Body of pancreas (tissue), 4 donors: ENCODE measurements at places on chromosomes 5 and 9. TPM values are rescaled to one million over a fixed set of nuclear protein-coding genes. Genes with fewer than 3 reads are reported as not detected.
A peak's percentile ranks its signal among the peaks of the same experiment; 100 is the strongest.

GRCh38 chr9:130325921-130326320 is 60.4 kb downstream of the HMCN2 start:
- H3K36me3 ChIP-seq, result no peaks in the 10 kb centered on the region
- no peaks in the 10 kb centered on the region for H3K4me1 ChIP-seq
- DNase-seq, result no peak
- no peaks in the 10 kb centered on the region for H3K27me3 ChIP-seq
- no peak overlapping the region for H3K4me3 ChIP-seq

DNA sequence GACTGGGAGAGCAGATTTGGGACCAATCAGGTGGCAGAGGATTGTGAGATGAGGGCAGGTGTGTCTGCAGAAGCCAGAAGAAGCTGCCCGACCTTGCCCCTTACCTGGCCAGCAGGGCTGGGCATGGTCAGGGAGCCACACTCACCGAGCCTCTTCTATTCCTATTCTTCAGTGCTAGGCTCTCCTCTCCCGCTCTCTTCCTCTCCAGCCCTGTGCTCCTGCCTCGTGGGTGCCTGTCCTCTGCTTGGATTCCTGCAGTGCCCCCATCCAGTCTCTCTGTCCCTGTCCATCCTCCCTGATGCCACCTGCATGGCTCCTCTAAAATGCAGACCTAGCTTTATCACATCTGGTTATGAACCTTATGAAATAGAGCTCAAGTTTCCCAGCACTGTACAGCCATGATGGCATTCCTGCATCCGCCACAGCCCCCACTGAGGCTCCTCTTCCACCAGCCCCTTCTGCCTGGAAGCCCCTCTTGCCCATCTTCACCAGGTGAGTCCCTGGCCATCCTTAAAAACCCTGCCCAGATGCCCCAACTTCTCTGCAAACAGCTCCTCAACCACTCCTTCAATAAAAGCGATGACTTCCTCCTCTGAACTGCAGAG is 8.2 kb downstream of the UBE2QL1 start:
- H3K36me3 ChIP-seq, result no peaks in the 10 kb centered on the region
- H3K27me3 ChIP-seq, result no peaks in the 10 kb centered on the region
- H3K4me3 ChIP-seq, result no peak overlapping the region
- no peak overlapping the region for H3K27ac ChIP-seq
- H3K4me1 ChIP-seq, result no peaks in the 10 kb centered on the region

DNA sequence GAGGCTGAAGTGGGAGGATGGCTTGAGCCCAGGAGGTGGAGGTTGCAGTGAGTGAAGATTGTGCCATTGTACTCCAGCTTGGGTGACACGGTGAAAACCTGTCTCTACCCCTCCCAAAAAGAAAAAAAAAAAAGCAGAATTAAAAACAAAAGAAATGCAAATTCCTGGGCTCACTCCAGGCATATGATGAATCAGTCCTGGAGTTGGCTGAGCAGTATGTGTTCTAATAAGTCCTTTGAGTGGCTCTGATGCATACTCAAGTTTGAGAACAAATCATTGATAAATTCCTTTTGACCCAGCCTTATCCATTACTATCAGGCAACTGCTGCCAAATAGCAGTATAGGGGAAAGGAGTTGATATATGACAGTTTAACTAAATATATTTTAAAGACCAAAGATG is 28.3 kb downstream of the UHRF2 start:
- H3K4me3 ChIP-seq, result no peak overlapping the region
- DNase-seq, result no peak
- H3K36me3 ChIP-seq, result no peaks in the 10 kb centered on the region

DNA sequence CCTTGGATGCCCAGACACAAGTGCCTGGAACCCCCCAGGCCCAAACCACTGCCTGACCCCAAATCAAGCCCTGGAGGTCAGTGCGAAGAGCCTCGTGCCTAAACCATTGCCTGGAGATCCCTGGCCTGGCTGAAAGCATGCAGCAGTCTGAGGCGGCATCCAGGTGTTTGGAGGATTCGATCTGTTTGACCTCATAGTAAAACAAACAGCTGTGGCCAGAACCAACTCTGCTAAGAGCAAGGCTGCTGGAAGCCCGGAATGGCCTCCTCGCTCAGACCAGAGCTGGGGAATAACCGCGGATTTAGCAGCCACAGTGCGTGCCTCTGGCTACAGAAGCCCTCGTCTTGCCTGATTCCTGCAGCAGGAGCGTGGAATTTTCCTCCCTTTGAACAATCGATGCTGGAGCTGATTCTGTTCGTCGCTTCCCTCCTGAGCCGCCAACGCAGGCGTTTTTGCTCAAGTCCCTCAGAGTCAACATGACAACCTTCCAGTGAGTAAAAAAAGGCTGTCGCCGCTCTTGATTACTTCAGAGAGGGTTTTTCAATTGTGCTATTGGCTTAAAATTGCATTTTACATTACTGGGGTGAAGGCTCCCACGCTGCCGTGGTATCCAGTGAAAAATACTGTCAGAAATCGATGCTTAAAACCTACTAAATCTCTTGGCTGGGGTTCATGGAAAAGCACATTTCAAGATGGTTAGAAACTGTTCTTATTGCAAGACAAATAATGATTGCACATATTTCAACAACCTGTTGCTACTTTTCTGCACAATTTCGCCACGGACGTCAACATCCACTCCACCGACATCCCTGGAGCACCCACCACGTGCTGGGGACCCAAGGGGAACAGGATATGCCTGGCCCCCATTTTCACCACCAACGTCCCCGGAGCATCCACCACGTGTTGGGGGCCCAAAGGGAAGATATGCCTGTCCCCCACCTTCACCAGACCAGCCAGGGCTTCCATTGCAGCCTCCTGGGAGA is 190.0 kb downstream of the OLFM1 start:
- DNase-seq, result no peak
- peaks cover 40% of the 10 kb centered on the region for H3K4me1 ChIP-seq
- no peak overlapping the region for H3K4me3 ChIP-seq
- no peak overlapping the region for H3K27ac ChIP-seq
- H3K27me3 ChIP-seq, result no peaks in the 10 kb centered on the region

DNA sequence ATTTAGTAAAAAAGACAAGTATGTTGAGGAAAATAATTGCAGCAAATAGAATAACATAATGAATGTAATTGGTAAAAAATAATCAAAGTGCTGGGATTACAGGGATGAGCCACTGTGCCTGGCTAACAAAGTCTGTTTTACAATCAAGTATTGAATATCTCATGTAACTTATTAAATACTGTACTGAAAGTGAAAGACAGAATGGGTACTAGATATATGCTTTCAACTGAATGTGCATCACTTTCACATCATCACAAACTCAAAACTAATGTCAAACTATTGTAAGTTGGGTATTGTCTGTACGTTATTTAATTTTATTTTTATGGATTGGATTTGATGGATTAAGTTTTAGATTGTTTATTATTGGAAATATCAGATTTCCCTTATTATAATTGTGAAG is 58.9 kb downstream of the LURAP1L start:
- no peak for DNase-seq
- no peak overlapping the region for H3K27ac ChIP-seq
- no peaks in the 10 kb centered on the region for H3K27me3 ChIP-seq
- H3K4me3 ChIP-seq, result no peak overlapping the region
- no peaks in the 10 kb centered on the region for H3K36me3 ChIP-seq
- H3K4me1 ChIP-seq, result no peaks in the 10 kb centered on the region

GRCh38 chr5:132813599-132814502 is 749 bp downstream of the SOWAHA start:
- H3K27ac ChIP-seq, result peak overlapping the region; percentile 37
- no peaks in the 10 kb centered on the region for H3K27me3 ChIP-seq
- DNase-seq, result peak; percentile 56
- no peak overlapping the region for H3K4me3 ChIP-seq
- H3K36me3 ChIP-seq, result no peaks in the 10 kb centered on the region
- H3K4me1 ChIP-seq, result peaks cover 26% of the 10 kb centered on the region

GRCh38 chr5:164360589-164360988 is 855.2 kb downstream of the MAT2B start:
- no peaks in the 10 kb centered on the region for H3K27me3 ChIP-seq
- H3K27ac ChIP-seq, result no peak overlapping the region
- no peak for DNase-seq
- H3K4me3 ChIP-seq, result no peak overlapping the region

DNA sequence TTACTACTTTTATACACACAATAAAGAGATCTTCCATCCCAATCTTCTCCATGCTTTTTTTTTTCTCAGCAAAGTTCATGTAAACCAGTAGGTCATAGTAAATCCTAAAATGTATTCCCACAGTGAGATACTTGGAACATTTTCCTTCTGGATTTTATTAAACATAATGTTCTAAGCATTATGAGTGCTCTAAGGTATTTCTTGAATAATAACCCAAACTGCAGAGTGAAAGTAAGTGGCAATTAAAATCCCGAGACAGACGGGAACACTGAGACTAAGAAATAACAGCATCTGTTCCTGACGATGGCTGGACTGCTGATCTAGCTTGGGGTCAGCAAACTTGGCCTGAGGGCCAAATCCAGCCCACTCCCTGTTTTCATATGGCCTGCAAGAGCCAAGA is 359.8 kb downstream of the ARL15 start:
- no peak overlapping the region for H3K27ac ChIP-seq
- no peak for DNase-seq
- no peaks in the 10 kb centered on the region for H3K36me3 ChIP-seq
- H3K27me3 ChIP-seq, result no peaks in the 10 kb centered on the region

DNA sequence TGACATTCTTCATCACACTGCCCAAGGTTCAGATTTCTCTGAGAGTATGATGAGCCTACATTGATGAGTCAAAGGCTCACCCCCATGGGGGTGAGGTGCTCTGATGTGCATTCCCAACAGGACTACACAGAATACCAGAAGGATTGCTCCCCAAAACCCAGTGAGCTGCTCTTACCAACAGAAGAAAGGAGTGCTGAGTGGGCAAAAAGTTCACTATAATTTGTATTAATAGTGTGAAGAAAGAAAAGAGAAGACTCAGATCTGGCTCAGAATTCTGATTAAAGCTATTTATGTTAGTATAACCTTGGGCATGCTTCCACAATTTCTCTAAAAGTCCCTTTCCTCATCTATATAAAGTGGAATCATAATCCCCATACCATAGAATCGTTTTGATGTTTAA is 46.1 kb downstream of the PRKACG start:
- DNase-seq, result no peak
- H3K4me1 ChIP-seq, result peaks cover 18% of the 10 kb centered on the region
- no peaks in the 10 kb centered on the region for H3K36me3 ChIP-seq
- H3K27me3 ChIP-seq, result no peaks in the 10 kb centered on the region

DNA sequence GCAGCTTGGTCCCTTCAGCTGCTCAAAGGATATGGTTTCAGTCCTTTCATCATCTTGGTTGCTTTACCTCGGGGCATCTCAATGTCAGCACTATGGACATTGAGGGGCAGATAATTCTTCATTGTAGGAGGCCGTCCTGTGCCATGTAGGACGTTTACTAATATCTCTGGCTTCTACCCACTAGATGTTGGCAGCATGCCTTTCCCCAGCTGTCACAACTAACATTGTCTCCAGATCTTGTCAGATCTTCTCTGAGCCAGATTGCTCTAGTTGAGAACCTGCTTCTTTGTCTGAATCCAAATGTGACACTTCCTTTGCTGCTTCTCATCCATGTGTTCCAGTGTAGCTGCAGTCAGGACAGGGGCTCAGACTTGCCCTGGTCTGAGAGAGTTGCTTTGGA is 10.3 kb downstream of the PTPA start:
- H3K36me3 ChIP-seq, result peaks cover 7% of the 10 kb centered on the region
- DNase-seq, result no peak
- no peaks in the 10 kb centered on the region for H3K27me3 ChIP-seq
- H3K27ac ChIP-seq, result no peak overlapping the region
- no peak overlapping the region for H3K4me3 ChIP-seq

DNA sequence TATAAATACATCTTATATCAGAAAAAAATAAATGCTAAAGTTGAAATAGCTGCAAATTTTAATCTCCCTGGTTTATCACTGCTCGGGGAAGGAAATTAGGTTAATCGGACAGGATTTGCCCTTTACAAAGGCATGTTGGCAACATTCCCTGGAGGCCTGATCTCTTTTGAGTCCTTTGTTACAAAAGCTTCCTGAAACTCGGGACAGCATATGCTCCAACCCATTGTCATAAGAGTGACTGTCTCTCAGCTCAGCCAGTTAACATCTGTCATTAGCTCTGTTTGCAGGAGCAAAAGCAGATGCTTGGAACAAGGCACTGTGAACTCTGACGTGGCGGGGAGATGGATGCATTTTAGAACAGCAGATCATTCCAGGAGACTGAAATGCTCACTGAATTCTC is 80.6 kb downstream of the MYO10 start:
- H3K4me3 ChIP-seq, result no peak overlapping the region
- peaks cover 29% of the 10 kb centered on the region for H3K4me1 ChIP-seq
- peak; percentile 26 for DNase-seq
- H3K27ac ChIP-seq, result peak overlapping the region; percentile 31

DNA sequence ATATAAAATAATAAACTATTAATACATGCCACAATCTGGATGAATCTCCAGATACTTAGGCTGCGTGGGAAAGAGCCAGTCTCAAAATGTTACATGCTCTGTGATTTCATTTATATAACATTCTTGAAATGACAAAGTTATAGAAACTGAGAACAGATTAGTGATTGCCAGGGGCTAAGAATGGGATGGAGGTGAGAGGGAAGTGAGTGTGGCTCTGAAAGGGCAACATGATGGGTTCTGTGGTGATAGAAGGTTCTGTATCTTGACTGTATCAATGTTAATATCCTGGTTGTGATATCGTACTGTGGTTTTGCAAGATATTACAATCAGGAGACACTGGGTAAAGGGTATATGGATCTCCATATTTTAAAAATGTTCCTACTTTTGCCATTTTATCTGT is 50.7 kb downstream of the SPEF2 start:
- H3K36me3 ChIP-seq, result no peaks in the 10 kb centered on the region
- H3K27me3 ChIP-seq, result no peaks in the 10 kb centered on the region
- H3K27ac ChIP-seq, result no peak overlapping the region

DNA sequence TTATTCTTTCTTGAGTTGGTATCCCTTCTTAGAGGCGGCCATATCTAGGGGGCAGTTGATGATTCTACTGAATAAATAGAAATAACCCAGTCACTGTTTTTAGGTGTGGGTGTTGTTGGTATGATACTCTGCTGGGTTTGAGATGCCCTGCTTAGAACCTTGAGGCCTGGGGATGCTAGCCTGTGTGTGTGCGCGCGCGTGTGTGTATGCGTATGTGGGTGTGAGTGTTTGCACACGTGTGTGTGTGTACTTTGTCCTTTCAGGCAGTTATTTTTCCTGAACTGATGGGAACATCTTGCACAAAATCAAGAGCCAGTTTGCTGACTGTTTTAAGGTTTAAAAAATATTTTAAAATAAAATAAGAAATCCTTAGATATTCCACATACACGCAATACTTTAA is 3.3 kb downstream of the SLC28A3 start:
- no peak overlapping the region for H3K4me3 ChIP-seq
- H3K36me3 ChIP-seq, result no peaks in the 10 kb centered on the region
- DNase-seq, result no peak
- H3K27me3 ChIP-seq, result no peaks in the 10 kb centered on the region

- no peaks in the 10 kb centered on the region for H3K4me1 ChIP-seq
- no peaks in the 10 kb centered on the region for H3K36me3 ChIP-seq
- H3K4me3 ChIP-seq, result no peak overlapping the region
- no peak for DNase-seq
- no peaks in the 10 kb centered on the region for H3K27me3 ChIP-seq
Measured at GRCh38 chr5:126433701-126434100, 10.5 kb downstream of the GRAMD2B start.

Gene ZNF454
- total RNA-seq, result 4.2 TPM

Gene CEL
- 9,209 TPM for total RNA-seq

Gene PRELID2
- total RNA-seq, result 17.1 TPM

Gene SLC1A1
- total RNA-seq, result 5.2 TPM
